ENCODE measurements at places on chromosomes 1 and 21.
A peak's percentile ranks its signal among the peaks of the same experiment; 100 is the strongest.

DNA sequence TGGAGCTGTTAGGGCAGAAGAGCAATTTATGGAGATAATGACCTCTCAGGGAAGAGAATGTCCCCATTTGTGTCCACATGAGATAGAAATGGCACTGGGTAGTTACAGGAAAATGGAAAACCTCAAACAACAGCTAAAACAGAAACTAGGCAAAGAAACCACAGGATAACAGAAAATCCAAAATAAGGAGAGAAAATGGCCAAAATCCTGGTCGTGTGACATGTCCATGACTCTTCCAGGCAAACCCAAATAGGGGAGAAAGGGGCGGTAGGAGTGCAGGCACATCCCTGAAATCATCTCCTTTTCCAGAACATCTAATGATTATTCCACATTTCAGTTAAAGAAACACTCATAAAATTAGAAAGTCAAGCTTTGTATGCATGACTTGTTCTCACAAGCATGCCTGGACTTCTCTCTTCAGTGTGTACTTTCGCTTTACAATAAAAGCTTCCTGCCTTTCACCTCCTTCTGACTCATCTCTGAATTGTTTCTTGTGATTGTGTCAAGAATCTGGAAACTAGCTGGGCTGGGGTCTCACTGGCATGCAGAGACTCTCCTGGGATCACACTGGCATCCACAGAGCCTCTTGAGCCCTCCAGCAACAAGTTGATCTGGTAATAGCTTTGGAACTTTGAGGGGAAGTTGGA, 171.4 kb upstream of the ZP4 start:
- peak; percentile 78 for DNase-seq

DNA sequence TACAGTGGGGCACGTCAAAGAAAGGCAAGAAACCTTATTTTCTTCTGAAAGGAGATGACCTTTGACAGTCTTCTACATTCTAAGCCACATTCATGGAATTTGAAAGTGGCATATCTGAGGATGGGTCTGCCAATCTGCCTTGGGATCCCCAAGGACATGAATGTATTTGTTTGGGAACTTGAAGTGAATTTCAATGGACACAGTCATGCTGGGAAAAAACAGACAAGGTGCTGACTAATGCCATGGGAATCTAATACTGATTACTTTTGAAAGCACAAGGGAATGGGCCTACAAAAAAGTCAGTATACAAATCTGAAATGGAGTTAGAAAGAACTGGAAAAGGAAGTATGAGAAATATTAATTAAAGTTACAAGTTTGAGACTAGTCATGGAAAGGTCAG, 128.8 kb downstream of the KCNJ6 start:
- peak; percentile 91 for DNase-seq

DNA sequence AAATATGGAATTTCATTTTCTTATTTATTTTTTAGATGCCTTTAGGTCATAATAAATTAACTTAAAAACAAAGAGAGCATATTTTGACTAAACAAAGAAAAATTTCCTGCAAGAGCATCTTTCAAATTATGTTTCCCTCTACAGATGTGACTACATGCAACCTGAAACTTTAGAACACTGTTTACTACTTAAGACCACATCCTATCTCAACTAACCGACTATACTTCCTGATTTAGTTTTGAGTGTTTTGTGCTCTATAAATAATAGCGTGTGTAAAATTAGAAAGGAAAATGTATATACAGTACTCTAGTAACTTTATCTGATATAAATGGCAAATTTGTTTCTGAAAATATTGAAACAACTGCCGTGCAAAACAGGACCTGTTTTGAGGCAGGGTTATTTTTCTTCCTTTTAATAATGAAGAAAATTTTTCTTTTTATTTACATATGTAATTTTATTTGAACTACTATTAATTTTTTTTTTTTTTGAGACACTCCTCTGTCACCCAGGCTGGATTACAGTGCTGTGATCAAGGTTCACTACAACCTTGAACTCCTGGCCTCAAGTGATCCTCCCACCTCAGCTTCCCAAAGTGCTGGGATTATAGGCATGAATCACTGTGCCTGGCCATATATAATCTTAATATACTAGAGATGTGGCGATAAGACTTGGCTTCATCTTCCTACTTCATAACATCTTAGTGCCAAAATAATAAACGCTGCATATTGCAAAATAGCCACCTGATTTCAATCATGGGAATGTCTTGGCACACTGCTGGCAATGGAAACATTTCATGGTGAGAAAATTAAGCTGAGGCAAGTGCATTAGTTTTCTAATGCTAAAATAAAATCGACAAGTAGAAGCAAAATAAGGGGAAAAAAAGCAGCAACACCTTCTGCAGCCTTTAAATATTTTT, 12.3 kb downstream of the ZRANB2 start:
- DNase-seq: no peak

GRCh38 chr1:30041741-30042437, 681.5 kb downstream of the MATN1 start:
- no peak for DNase-seq

Measured in fibroblast of upper back skin (primary cell).